Cerebellar nuclear complex (tissue), 1 donor: ENCODE measurements at places on chromosomes 4 and X.

- no peak for DNase-seq
Observed at GRCh38 chr4:13705521-13706041, 78.1 kb upstream of the BOD1L1 start.

DNA sequence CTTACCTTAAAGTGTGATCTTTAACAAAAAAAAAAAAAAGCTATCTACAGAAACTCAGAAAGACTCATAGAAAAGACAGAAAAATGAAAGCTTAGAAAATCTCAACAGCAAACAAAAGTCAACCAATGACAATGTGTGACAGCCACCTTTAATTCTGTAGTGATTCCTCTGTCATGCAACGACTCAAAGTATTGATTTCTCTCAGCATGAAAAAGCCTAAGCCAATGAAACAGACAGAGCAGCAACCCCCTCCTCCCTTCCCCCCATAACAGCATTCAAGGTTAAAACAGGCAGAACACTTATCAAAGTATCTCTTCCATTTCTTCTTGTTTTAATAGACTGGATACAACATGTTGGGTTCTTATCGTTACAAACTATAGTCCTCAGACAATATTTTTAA is 112.5 kb downstream of the MAB21L2 start:
- no peak for DNase-seq

DNA sequence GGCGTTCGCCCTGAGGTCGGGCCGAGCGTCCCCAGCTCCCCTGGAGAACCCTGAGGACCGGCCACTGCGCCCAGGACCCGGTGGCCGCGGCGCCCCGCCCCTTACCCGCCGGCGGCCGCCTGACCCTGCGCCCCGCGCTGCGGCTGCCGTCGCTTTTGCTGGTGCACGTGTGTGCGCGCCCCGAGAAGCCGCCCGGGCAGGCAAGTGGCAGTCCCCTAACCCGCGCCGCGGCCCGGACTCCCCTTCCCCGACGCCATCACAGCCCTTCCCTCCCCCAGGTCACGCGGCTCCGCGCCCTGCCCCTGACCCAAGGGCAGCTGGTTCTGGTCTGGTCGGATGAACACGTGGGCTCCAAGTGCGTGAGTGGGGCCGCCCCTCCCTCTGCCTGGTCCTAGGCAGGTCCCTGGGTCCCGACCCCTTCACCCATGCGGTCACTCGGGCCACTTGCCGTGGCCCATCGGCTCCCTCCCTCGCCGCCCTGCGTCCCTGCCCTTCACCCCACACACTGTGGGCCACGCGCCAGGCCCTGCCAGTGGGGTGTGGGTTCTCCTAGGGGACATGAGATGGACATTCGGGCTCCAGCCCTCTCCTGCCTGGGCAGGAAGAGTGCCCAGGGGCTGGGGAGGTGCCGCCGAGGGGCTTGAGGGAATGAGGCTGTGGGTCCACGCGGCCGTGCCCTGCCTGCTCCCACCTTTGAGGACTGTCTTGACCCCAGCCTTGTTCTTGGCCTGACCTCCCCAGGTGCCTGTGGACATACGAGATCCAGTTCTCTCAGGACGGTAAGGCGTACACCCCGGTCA is 8.0 kb upstream of the FGFRL1 start:
- no peak for DNase-seq

DNA sequence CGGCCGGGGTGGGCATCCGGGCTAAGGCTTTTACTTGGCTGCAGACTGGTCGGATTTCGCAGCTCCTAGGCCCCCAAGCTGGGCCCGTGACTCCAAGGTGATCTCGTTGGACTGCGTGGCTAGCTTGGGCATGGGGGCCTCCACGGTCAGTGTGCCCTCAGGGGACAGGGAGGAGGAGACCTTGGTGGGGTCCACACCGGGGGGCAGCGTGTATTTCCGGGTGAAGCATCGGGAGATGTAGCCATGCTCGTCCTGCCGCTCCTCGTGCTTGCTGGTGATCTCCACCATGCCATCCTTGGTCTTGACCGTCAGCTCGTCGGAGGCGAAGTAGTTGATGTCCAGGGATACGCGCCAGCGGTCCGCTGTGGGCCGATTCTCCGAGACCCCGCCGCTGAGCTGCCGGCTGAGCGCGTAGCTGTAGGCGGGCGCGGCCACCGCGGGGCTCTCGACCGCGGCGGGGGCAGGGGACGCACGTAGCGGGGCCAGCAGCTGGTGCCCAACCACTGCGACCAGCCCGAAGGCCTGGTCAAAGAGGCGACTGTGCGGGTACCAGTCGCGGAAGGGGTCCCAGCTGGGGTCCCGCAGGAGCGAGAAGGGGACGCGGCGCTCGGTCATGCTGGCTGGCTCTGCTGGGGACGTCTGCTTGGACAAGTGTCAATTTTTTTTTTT is 881 bp upstream of the CACNA1F start:
- no peak for DNase-seq

DNA sequence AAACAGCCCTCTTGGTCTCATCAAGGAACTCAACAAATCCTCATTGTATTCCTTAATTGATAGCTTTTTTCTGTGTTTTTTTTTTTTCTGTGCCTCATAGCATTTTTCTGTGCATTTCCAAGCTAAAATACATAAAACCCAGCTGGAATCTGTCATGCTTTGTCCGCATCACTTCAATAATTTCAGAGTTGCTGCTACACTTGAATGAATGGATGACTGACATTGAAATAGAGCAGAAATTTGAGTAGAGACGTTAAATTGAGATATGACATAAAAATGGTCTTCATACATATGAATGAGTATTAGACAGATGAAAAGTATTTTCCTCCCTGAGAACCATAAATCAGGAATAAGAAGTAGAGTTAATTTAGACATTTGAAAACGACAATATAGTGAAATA is 593.2 kb downstream of the TMA16 start:
- no peak for DNase-seq

DNA sequence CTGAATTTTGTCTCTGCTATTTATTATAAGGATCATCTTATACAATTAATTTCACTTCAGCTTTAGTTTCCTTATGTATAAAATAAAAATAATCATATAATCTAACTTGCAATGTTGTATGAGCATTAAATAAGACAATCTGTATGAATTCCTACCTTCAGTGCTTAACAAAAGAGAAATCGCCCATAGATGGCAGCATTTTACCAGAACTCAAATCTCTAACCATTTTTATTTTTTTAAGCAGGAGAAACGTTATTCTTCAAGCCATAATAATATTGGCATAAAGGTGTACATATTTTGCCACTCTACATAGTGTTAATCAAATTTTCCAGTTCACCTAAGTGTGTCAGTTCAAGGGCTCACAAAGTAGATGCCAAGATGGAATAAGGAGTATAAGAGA is 78.8 kb downstream of the TMEM47 start:
- no peak for DNase-seq

- no peak for DNase-seq
Observed at GRCh38 chr4:32488690-32489089, 1768.5 kb downstream of the PCDH7 start.

DNA sequence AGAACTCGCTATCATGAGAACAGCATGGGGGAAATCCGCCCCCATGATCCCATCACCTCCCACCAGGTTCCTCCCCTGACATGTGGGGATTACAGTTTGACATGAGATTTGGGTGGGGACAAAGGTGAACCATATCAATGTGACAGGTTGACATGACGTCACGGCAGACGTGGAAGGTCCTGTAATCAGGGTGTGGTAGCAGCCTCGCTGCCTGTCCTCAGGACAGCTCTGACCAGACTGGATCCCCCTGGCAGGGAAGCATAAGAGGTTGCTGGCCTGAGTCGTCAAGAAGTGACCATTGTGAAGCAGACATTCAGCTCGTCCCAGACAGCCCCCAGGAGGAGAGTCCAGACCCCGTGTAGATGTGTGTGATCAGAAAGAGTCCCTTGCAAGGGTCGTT is 104.6 kb downstream of the TNIP2 start:
- DNase-seq: no peak

GRCh38 chrX:47662144-47662657 is 3.2 kb upstream of the UXT start:
- DNase-seq: no peak

GRCh38 chr4:99395595-99396364 is 39.4 kb downstream of the ADH7 start:
- DNase-seq: no peak

- DNase-seq: no peak
Observed at GRCh38 chr4:103307453-103308247, 109.5 kb upstream of the CENPE start.

GRCh38 chrX:34654696-34655490 is 2.2 kb downstream of the TMEM47 start:
- no peak for DNase-seq

GRCh38 chr4:121208244-121209007 is 44.3 kb upstream of the TNIP3 start:
- no peak for DNase-seq

GRCh38 chrX:154738011-154738738 is 12.7 kb downstream of the GAB3 start:
- no peak for DNase-seq

- no peak for DNase-seq
Observed at GRCh38 chrX:109184506-109185139, 297.3 kb downstream of the GUCY2F start.

DNA sequence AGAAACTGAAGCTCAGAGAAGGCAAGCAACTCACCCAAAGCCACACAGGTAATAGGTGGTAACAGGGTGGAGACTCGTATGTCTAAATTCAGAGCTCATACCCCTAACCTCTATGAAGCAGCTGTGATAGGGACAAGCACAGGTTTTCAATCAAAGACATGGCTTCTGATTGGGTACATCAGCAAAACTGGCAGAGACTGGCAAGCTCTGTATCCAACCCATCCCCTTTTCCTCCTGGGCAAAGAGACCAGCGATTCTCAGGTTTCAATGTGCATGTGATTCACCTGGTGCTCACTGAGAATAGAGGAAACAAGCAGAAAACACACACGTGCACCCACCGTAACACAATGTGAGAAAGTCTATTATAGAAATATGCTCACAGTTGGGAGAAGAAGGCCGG is 153.0 kb downstream of the SMIM20 start:
- no peak for DNase-seq

DNA sequence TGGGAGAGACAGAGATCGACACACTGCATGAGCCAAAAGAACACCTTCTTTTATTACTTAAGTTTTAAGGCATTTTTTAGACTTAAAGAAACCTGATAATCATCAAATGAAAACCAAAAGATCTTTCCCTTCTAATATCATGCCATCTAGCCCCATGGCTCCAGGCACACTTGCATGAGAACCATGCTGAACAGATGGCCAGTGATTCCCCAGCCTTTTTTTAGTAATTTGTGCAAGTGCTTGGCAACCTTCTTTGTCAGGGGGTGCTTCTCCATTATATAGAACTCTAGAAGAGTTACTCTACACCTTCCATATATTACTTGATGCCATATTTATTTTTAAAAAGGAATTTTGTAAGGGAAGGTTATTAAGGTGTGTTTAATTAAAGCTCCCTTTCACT is 182.2 kb upstream of the TEX13C start:
- no peak for DNase-seq

DNA sequence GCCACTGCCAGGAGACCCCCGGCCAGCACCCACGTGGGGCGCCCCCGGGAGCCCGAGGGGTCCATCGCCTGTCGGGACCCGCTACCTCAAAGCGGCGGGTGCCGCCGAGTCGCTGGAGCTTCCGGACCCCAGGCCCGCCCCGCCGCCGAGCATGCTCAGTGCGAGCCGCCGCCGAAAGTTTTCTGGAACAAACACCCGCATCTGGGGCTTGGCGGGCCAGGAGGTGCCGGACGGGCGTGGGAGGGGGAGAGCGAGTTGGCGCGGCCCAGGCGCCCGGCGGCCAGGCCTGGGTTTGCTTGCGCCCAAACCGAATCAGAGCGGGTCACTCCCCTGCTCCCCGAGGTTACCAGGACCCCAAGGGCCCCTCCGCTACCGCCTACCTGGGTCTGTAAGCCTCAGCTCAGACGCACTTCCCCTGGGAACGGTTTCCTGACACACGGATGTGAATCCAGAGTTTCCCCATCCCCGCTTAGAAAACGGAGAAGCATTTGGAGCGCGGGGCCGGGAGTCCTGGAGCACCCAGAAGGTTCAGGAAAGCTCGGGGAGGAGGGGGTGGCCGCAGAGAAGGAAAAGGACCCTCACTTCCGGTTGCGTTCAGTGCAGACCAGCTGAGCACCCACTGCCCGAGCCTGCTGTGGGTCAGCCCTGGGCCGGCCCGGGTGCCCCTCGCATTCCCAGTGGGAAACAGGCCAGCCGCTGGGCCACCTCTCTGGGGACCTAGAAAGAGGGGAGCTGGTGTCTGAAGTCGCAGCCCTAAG is at the start of gene EVC2:
Gene EVC2 (minus strand): TSS at position 111 of the 758 bp plus-strand sequence. CDS start 46 bp downstream, at position 65.
- DNase-seq: no peak

- no peak for DNase-seq
Observed at GRCh38 chr4:39846705-39847104, 131.0 kb downstream of the PDS5A start.

DNA sequence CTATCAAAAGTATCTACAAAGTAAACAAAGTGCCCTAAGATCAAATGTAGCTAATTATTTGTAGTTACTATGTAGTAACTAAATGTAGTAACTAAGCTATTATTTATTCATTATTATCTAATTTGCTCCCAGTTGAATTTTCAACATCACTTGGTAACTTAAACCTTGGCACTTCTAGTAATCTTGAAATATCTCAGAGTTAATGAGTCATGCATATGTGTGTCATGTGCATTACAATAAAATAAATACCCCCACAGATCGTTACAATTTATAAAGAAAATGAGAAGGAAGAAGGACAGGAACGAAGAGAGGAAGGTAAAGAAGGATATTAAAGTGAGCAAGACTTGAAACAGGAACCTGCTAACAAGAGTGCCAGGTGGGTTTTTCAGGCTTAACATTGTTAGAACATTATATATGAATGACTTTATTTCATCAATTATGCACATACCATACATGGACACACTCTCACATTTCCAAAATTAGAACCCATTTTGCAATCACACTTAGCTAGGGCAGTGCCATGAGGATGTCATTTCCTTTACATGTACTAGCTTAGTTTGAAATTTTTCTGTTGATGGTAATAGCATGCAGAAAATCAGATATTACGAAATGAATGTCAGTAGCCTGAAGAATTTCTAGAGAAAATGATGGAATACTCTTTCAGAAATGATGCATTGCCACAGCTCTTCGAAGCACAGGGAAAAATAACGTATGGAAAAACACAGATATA is 1670.4 kb upstream of the AGA start:
- no peak for DNase-seq

DNA sequence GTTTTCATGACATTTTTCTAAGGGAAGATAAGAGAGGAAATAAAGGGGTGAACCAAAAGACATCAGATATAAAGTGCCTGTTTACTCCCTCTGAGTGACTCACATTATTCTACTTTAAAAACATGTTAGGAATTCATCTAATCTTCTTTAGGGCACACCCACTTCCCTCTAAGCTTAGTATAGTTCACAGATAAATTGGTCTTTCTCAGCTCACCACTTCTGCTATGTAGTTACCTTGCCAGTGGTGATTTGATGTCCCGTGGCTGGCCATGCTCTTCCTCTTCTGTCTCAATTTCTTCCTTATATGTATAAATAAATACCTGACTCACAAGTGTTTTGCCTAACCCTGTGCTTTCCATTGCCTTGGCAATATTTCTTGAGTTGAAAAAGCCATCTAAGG is 96.8 kb downstream of the PDLIM5 start:
- DNase-seq: no peak

DNA sequence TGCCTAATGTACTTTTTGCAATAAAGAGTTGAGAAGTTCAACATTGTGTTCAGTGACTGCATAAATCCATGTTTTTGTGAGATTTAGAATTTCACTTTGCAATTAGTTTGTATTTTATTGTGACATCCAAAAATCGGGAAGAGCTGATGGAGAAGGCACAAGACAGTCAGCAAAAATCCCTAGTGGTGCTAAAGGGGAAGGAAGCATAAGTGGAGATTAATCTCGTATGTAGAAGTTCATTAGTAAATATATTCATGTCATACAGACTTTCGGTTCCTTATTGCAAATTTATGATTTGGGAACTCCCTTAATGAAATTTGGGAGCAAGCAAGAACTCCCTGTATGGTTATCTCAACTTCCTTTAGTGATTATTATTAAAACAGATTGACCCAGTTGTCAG is 57.8 kb upstream of the SLC39A8 start:
- no peak for DNase-seq
